Glutamatergic neuron (in vitro differentiated cells): ENCODE measurements at places on chromosomes 2 and 18.

DNA sequence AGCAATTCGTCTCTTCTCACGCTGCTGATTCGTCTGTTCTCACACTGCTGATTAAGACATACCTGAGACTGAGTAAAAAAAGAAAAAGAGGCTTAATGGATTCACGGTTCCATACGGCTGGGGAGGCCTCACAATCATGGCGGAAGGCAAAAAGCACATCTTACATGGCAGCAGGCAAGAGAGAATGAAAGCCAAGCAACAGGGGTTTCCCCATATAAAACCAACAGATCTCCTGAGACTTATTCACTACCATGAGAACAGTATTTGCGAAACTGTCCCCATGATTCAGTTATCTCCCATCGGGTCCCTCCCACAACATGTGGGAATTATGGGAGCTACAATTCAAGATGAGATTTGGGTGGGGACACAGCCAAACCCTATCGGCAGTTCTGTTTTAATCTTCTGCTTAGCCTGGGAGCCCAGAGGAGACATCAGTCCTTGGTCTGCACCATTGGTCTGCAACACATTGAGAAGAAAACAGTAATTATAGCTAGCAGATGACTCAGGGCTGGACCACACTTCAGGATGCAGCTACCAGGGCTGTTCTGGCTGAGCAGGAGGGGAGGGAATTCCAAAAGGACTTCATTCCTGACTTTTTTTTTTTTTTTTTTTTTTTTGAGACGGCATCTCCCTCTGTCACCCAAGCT, 69.4 kb downstream of the CABLES1 start:
- DNase-seq, result no peak

DNA sequence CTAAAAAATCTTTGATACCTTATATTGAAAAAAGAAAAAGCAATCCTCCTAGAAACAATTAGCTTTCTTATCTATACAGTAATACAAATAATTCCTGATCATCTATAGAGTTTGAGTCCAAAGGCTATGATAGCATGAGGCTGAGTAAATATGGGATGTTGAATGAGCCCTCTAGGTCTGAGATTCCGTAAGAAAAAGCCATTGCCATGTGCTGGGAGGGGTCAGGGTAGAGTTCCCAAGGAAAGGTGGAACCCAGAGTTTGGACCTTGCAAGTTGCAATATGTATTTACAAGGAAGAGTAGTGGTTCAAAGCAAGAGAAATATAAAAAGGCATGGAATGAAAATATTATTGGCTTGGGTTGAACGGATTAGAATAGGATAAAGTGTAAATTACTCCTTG, 178.1 kb downstream of the DCC start:
- no peak for DNase-seq

DNA sequence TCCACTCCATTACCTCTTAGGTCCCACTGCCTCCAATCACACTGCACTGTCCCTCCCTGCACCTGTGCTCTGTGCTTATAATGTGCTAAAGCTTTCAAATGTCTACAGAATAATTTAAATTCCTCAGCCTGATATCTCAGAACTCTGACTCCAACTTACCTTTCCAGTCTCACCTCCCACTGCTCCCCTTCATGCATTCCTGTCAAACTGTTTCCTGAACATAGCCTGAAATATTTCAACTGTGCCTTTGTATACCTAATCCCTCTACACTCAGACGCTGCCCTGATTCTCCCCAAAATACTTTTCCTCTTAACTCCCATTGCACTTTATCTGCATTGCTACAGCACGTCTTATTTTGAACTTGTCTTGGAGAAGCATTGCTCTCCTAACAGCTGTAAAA, 40.5 kb downstream of the CHMP3 start:
- DNase-seq, result no peak

DNA sequence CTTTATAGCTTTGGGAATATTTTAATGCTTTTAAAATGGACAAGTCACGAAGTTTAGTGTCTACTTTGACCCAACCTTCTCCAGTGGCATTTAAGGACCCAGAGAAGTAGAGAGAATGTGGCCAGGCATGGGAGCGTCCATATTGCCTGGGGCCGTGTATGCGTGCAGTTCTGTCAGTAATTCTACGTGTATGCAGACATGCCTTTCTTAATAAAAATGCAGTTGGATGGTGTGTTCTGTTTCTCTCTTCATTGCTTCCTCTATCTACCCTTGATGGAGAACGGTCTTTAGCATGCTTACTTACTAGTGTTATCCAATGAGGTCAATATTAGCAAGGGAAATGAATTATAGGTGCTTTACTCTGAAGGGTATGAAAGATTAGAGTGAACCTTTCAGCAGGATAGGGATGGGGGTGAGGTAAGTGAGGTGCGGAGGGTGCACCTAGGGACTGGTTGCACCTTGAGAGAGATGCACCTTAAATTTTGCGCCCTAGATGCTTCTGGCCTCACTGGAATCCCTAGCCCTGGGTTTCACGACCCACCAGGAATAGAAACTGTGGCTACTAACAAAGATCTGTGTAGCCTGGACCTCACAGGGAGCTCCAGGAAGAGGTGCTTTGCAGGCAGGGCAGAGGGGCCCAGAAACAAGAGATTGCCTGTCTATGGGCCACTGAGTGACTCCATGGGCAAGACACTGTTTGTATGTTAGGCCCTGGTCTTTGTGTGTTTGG, 194.3 kb downstream of the MYCN start:
- DNase-seq, result no peak

DNA sequence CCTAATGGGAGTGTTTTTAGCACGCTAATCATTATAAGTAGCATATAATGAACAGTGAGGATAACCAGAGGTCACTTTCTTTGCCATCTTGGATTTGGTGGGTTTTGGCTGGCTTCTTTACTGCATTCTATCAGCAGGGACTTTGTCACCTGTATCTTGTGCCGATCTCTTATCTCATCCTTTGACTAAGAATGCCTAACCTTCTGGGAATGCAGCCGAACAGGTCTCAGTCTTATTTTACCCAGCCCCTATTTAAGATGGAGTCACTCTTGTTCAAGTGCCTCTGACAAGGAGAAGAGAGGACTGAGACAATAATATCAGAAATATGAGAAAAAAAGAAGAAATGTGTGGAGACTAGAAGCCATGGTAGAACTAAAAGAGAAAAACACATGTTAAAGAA, 276.4 kb downstream of the TMX3 start:
- no peak for DNase-seq
